ENCODE measurements at places on chromosomes 2 and 18.

DNA sequence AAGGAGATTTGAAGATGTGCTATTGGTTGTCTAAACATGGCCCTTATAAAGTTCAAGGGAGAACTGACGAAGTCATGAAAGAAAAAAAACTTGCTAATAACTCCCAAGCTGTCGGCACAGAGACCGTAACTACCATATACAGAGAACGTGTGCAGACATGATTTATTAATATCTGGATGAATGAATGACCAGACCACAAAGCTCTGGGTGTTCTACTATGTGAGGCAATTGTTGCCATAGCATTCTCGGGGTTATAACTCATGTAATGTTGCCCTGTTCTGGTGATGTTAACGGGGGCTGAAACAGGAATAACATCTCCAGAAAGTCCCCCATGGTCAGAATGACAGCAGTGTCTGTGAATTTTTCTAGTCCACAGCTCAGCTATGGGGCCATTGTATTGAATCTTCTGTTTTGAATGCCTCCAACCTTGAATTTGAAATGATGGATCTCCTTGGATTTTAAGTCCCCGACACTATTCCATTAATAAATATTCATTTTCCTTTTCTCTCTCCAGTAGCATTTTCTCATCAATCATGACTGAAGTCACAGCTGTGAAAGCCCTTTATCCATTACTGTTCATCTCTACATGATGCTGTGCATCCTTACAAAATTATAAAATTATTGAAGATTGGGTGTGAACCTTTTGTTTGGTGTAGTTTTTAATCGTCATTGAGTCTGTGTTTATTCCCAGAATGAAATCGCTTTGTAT is 483.4 kb upstream of the KLHL29 start:
- no peaks in the 10 kb centered on the region for H3K36me3 ChIP-seq
- H3K27me3 ChIP-seq, result no peaks in the 10 kb centered on the region
- no peak overlapping the region for H3K4me3 ChIP-seq

- no peak overlapping the region for H3K27ac ChIP-seq
- H3K4me3 ChIP-seq, result no peak overlapping the region
- peaks cover 4% of the 10 kb centered on the region for H3K27me3 ChIP-seq
- H3K36me3 ChIP-seq, result no peaks in the 10 kb centered on the region
These were observed 27.0 kb upstream of the ST3GAL5 start for GRCh38 chr2:85915606-85916303.

DNA sequence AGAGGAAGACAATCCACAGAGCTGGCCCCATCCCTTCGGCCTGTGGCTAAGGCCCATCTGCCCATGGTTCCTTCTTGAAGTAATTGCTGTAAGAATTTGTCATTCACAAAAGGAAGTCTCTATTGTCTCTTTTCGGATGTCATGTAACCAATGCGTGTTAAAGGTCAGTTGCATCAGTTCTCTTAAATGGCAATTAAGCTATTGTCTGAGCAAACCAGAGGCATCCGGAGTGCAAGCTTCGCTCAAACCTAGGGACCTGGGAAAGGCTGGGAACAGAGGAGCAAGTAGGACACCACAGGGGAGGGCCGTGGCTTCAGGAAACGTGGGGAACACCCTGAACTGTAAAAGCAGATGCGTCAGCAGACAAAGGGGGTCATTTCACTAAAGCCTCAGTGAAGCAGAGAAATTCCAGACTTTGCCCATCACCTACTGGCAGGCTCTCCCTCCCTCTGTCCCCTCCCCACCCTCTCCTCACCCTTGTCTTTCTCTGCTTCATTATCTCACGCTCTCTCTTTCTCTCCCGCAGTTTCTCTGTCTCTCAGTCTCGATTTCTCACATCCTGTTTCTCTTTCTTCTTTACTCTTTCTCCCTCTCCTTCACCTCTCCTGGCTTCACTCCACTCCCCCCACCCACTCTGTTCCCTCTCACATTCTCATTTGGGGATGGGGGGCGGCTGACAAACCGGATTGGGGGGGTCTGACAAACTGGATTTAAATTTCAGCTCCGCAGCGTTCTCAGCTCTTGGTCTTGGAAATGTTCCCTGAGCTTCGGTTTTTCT is 204.6 kb upstream of the TNP1 start:
- no peaks in the 10 kb centered on the region for H3K36me3 ChIP-seq
- no peaks in the 10 kb centered on the region for H3K27me3 ChIP-seq
- no peak overlapping the region for H3K4me3 ChIP-seq
- no peak for DNase-seq
- no peaks in the 10 kb centered on the region for H3K4me1 ChIP-seq
- no peak overlapping the region for H3K27ac ChIP-seq

GRCh38 chr2:620471-621302 is 56.5 kb downstream of the TMEM18 start:
- H3K4me1 ChIP-seq, result no peaks in the 10 kb centered on the region
- H3K36me3 ChIP-seq, result no peaks in the 10 kb centered on the region
- no peaks in the 10 kb centered on the region for H3K27me3 ChIP-seq
- no peak for DNase-seq
- no peak overlapping the region for H3K4me3 ChIP-seq

DNA sequence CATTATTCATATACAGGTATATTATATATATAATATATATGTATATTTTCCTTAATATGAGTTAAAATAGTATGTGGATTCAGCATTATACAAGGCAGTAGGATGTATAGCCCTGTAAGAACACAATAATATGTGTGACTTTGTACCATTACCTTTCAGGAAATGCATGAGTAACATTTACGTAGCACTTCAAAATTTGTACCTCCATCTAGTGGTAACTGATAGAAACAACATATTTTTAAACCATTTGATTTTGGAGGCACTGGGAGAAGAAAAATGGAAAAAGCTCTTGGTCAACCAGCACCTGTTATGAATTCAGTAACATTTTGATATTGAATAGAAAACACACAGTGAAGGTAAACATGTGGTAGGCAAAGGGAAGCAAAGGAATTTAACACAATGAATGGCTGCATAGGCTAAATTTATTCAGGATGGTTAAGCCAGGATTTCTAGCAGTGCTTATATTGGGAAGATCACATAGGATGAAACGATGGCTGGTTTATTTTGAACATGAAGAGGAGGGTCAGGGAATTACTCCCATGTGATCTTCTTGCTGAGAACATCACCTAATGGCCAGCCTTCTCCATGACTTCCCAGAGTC is 565.5 kb downstream of the CCDC85A start:
- no peaks in the 10 kb centered on the region for H3K4me1 ChIP-seq
- no peaks in the 10 kb centered on the region for H3K27me3 ChIP-seq
- no peak overlapping the region for H3K27ac ChIP-seq
- no peaks in the 10 kb centered on the region for H3K36me3 ChIP-seq

DNA sequence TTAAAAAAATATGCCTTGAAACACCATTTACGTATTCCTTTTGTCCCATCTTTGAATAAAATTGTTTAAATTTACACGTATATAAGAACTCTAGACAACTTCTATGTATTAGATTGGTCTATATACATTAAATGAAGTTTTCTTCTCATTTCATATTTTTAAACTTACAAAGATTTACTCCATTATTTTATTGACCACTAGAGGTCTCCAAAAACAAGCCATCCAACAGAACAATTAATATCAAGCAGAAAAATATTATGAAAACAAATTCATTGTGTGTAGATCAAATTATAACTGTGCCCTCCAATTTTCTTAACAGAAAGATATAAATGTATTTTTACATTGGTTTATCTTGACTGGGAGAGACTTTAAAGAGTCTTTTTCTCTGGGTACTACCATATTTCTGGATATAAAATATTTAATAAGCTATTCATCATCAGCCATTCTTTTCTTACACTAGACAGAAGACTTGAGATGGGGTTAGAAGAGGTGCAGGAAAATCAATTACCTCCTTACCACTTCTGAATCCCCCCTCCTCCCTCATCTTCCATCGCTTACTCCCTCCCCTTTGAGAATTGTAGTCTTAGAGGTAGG is 66.5 kb downstream of the DPP4 start:
- no peak overlapping the region for H3K27ac ChIP-seq
- H3K4me3 ChIP-seq, result no peak overlapping the region
- H3K36me3 ChIP-seq, result peaks cover 87% of the 10 kb centered on the region
- H3K4me1 ChIP-seq, result peaks cover 58% of the 10 kb centered on the region
- no peaks in the 10 kb centered on the region for H3K27me3 ChIP-seq

- no peaks in the 10 kb centered on the region for H3K4me1 ChIP-seq
- no peaks in the 10 kb centered on the region for H3K36me3 ChIP-seq
- no peak overlapping the region for H3K4me3 ChIP-seq
- DNase-seq, result no peak
- H3K27ac ChIP-seq, result no peak overlapping the region
These were observed 300.4 kb upstream of the FANCL start for GRCh38 chr2:58541511-58541910.

All from activated CD4-positive, alpha-beta memory T cell treated with anti-CD3 and anti-CD28 coated beads, Interleukin-2, amount 10 ng/mL, durations not matched to agents 7 days and 5 days (primary cell).